Left hindlimb (tissue), 1 donor: ENCODE measurements at places on chromosomes 16 and 17.

DNA sequence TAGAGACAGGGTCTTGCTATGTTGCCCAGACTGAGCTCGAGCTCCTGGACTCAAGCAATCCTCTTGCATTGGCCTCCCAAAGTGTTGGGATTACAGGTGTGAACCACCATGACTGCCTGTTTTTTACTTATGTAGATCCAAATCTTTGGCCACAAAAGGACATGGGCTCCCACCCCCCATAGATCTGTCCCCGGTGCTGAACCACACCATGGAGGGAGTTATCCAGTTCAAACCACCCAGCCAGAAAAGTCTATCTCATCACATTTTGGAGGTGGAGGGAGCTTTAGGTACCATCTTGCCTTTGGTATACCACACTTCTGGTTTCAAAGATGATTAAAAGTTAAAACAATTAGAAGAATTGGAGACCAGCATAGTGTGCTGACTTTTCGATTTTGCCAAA lies 26.2 kb downstream of the SHISA9 start:
- no peak for DNase-seq

GRCh38 chr17:9261081-9262012 lies 240.0 kb downstream of the NTN1 start:
- peak; percentile 16 for DNase-seq

- peak; percentile 65 for DNase-seq
Measured at GRCh38 chr17:38709864-38710603, 5.0 kb downstream of the MLLT6 start.

- DNase-seq, result no peak
Measured at GRCh38 chr16:17431012-17431411, 39.7 kb downstream of the XYLT1 start.

DNA sequence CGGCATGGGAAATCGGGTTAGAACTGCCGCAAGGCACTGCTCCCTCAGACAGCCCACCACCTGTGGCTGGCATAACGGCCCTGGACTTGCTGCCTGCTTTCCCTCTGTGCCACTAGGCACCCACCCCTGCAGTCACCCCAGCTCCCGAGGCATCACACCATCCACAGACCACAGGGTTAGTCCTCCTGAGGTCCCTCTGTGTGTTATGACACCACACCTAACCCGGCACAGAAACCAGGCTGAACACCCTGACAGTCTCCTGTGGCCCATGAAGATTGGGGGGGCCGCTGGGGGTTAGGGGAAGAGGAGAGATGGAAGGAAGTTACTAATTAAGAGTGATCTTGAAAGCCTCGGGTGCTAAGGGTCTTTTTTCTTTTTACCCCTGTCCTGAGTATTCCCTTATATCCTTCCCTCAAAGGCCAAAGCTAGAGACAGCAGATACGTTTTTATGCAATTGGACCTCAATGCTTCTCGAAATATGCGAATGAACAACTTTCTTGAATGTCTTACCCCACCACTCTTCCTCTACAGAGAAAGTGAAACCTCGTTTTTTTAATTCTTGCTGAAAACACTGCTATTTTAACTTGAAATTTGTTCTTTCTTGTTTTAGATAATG lies 7.0 kb downstream of the CYTH1 start:
- DNase-seq, result no peak

DNA sequence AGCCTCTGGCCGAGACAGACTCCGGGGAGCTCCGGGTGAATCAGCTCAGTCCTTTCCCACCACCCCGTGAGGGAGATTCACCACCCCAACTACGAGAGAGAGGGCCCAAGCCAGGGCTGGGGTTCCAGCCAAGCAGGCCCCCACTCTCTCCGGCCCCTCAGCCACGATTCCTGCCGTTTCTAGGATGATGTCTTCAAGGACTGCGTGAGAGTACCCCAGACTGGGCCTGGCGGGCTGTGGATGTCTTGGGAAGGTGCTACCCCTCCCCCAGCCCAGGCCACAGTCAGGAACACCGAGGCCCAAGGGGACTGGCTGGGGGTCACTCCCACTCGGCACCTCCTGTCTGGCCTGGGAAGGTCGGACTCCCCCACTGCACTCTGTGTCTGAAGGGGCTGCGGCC lies 21.6 kb upstream of the PABPN1L start:
- DNase-seq, result no peak
